Myometrial cell (primary cell): ENCODE measurements at places on chromosomes 6 and 20. TPM values are rescaled to one million over a fixed set of nuclear protein-coding genes. Genes with fewer than 3 reads are reported as not detected.

PLEKHG1 gene
- total RNA-seq, result 1.7 and 7.1 TPM in 2 replicates

MMP24 gene
- 0.53 and 0.86 TPM in 2 replicates for total RNA-seq

ZBTB46 gene
- total RNA-seq, result 21.1 and 34.3 TPM in 2 replicates

AP5S1 gene
- 23.1 and 24.6 TPM in 2 replicates for total RNA-seq

MUCL3 gene
- not detected in 2 replicates for total RNA-seq
